Regular cardiac myocyte (primary cell): ENCODE measurements at places on chromosomes 5 and 9. TPM values are rescaled to one million over a fixed set of nuclear protein-coding genes. Genes with fewer than 3 reads are reported as not detected.

The CCNJL gene
- total RNA-seq = 0.58 and 0.85 TPM in 2 replicates

The C7 gene
- 0.96 and 24.8 TPM in 2 replicates for total RNA-seq

The PCDH12 gene
- total RNA-seq = 0.56 and 0.77 TPM in 2 replicates

The RNF183 gene
- not detected in 2 replicates for total RNA-seq

The PTGES gene
- 9.0 and 40.3 TPM in 2 replicates for total RNA-seq
